Tibial nerve (tissue), 4 donors: ENCODE measurements at places on chromosomes 16 and 17. TPM values are rescaled to one million over a fixed set of nuclear protein-coding genes. Genes with fewer than 3 reads are reported as not detected.

ANKRD40CL gene
- total RNA-seq = not detected

DHRS7C gene
- total RNA-seq = not detected

DNA sequence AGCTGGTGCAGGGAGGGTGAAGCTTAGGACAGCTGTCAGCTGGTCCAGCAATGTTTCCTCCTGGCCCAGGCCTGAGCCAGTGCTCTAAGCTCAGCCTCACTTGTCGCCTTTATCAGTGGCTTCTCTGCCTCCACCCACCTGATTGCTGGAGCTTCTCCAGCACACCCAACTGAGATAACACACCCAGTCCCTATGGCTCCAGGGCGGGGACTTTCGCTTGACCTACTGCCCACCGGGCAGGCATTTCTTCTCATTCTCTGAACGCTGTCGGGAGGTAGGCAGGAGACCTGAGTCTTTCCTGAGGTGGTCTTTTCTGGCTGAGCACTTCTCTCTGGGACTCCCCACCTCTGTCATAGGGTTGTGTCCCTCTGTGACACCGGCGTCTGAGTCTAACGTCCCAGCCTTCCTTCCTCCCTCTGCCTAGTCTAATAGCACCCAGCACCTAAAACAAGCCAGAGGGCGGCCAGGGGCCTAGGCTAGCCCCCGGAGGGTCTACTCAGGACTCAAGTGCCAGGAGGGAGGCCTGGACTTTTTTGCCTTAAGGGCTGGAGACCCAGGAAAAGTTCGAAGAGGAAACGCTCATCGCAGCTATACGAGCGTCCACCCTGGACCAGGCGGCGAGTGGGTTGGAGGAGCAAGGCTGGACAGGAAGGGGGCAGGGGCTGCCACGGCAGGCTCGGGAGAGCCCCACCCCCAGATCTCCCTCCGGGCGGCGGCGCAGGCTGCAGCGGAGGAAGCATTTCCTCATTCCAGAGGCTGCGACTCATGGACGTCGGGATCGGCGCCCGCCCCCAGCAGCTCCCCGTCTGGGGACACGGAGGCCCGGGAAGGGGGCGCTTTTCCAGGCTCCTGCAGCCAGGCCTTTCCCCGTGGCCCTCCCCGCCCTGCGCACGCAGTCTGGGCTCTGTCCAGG, 756 bp downstream of the TAX1BP3 start:
- peak; percentile 66 for DNase-seq

DNA sequence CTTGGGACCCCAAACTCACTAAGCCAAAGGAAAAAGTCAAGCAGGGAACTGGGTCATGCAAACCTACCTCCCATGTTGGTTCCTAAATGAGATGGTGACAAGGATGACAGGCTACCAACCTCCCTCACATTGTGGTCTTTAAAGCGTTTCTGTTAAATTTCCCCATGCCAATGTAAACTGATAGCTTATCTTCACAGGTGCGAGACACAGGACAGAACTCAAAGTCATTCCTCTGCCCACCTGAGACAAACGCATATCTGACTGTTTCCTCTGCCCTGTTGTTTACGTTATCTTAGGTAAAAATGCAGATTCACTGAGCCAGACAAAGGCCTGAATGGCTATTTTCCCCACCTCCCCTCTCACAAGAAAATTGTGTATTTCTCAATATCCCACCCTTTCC, 19.0 kb upstream of the CD300E start:
- no peak for DNase-seq

- DNase-seq = no peak
These were observed 29.0 kb upstream of the HEATR6 start for GRCh38 chr17:60107526-60108257.
